ENCODE measurements at places on chromosomes 13 and 19.

DNA sequence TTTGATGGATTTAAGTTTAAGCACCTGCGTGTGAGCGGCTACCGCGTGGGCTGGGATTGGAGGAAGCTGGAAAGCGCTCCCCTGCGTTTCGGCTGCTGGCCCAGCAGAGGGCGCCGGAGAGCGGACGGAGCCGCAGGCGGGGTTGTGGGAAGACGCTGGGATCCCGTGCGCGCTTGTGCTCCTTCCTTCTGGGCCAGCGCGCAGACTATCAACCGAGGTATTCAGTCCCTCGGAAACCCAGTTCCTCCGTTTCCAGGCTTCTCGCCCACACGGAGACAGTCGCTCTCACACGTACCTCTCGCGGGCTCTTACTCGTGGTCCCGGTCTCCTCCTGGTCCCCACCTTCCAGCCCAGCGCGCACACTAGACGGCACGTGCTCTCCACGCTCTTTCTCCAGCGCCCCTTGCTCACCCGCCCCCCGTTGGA lies 28.8 kb downstream of the EPN1 start:
- peak; percentile 40 for DNase-seq

DNA sequence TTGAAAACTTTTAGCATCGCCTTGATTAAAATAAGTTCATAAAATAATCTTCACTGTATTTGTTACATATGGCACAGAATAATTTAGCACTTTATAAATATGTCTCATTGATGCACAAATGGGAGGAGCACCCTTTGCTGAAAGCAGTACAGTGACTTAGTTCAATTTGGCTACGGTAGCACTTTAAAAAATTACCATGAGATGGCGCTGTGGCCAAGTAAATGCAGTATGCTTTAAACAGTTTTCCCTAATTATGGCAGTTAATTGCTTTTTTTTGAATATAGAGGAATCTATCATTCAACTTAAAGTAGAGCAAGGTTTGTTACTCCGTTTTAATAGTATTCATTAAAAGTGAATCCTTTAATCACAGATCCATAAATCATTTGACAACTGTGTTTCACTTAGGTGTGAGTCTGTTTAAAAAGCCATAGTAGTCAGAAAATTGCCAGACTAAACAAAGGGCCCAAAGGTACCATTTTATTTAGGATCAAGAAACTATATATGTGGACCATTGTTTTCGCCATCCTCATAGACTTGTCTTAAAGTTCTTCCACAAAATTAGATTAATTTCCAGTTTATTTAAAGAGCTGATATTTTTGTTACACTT lies 34.7 kb upstream of the ESD start:
- peak; percentile 10 for DNase-seq

- DNase-seq = no peak
Observed at GRCh38 chr19:296476-297225, 5.4 kb upstream of the PLPP2 start.

- DNase-seq = no peak
Observed at GRCh38 chr19:40091205-40092129, 724 bp upstream of the ZNF780A start.

GRCh38 chr13:21526707-21527540 lies 67.8 kb upstream of the ZDHHC20 start:
- no peak for DNase-seq
